Liver (tissue), 10 donors: ENCODE measurements at places on chromosomes 1 and 21.
A peak's percentile ranks its signal among the peaks of the same experiment; 100 is the strongest.

DNA sequence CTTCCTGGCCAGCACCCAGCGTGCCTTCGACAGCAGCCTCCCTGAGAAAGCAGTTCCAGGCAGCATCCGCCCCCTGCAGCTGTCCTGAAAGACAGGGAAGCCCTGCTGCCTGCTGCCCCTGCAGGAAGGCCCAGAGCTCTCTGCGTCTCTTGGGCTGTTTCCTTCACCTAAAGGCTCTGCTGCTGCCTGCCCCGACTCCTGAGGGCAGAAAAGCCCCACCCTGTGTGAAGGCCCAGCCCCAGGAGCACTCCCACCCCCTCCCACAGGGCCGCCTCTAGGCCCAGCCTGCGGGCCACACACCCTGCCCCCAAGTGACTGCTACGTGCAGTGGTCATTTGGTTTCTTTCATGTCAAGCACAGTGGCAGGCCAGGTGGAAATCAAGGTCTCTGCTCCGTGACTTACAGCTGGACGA lies 12.4 kb downstream of the RIPK4 start:
- DNase-seq: no peak

DNA sequence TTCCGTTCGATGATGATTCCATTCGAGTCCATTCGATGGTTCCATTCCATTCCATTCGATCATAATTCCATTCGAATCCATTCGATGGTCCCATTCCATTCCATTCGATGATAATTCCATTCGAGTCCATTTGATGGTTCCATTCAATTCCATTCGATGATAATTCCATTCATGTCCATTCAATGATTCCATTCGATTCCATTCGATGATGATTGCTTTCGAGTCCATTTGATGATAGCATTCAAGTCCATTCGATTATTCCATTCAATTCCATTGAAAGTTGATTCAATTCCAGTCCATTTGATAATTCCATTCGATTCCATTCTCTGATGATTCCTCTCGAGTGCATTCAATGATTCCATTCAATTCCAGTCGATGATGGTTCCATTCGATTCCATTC lies 3895.3 kb downstream of the SRGAP2C start:
- no peak for DNase-seq

DNA sequence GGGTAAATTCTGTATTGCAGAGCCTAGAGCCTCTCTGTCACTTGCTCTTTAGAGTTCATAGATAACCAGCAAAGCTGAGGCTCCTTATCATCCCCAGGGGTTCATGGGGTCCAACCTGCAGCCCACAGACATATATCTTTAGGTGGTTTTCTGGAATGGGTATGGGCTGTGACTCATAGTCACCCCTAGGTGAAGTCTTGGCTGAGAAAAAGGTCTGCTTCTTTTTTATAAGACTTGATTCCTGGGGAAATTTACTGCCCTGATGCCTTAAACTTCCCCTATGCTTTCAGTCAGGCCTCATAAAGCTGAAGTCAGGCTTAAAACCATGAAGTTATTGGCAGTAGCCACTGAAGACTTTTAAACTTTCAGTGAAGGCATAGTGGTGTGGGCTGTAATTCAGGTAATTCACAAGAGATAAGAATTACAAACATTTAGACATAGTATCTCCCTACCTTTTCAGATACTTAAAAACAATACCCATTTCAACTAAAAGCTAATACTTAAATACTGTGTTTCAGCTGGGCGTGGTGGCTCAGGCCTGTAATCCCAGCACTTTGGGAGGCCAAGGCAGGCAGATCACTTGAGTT lies 46.8 kb downstream of the MACO1 start:
- no peak for DNase-seq

DNA sequence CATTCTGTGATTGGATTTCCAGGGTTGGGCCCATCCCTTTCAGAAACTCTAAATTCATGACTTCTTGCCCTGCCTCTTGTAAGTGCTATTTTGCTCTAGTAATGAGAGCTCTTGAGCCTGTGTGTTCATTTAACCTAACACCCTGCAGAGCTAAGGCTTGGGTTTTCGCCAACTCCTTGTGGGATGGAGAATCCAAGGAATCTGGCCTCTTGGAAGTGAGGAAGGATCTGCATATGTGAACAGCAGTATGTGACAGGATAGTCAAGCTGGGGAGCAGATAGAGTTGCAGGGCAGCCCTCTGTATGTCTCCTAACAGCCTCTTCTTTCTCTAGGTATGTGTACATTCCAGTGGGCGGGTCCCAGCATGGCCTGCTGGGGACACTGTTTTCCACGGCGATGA lies 258.9 kb downstream of the HHAT start:
- DNase-seq: no peak

GRCh38 chr1:66137235-66137634 lies 344.5 kb downstream of the PDE4B start:
- DNase-seq: no peak

DNA sequence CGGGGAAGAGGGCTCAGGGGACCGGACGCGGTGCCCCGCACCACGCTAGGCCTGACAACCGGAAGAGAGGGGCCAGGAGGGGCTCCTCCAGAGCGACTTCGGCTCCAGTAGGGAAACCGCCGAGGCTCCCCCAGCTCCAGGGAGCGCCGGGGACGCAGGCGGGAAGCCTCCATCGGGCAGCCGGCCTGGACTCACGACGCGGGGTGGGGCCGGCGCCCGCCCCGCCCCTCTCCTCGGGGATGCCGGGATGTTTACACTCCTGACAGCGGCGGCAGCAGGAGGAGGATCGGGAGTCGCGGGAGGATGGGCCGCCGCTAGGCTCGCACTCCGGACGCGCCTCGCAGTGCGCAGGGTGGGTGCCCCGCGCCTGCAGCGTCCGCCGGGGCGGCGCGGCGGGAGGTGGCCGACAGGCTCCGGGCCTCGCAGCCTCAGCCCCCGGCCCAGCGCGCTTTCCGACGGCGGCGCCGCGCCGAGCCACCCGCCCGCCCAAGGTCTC lies at the start of gene NEK7:
NEK7 (plus strand) TSS at position 254 of the 496 bp plus-strand sequence. CDS start 75,583 bp downstream, outside the sequence.
- peak; percentile 87 for DNase-seq

- DNase-seq: peak; percentile 67
These were observed 28.6 kb upstream of the ZFP69B start for GRCh38 chr1:40421431-40422384.

GRCh38 chr1:226738995-226739695 lies at the start of gene ITPKB:
ITPKB (minus strand) TSS chr1:226739282; CDS start chr1:226737458, 1,824 bp downstream.
- peak; percentile 46 for DNase-seq

GRCh38 chr1:200528858-200529606 lies 91.5 kb downstream of the KIF14 start:
- DNase-seq: no peak

- no peak for DNase-seq
These were observed 235.6 kb downstream of the SMYD3 start for GRCh38 chr1:246271516-246271915.

DNA sequence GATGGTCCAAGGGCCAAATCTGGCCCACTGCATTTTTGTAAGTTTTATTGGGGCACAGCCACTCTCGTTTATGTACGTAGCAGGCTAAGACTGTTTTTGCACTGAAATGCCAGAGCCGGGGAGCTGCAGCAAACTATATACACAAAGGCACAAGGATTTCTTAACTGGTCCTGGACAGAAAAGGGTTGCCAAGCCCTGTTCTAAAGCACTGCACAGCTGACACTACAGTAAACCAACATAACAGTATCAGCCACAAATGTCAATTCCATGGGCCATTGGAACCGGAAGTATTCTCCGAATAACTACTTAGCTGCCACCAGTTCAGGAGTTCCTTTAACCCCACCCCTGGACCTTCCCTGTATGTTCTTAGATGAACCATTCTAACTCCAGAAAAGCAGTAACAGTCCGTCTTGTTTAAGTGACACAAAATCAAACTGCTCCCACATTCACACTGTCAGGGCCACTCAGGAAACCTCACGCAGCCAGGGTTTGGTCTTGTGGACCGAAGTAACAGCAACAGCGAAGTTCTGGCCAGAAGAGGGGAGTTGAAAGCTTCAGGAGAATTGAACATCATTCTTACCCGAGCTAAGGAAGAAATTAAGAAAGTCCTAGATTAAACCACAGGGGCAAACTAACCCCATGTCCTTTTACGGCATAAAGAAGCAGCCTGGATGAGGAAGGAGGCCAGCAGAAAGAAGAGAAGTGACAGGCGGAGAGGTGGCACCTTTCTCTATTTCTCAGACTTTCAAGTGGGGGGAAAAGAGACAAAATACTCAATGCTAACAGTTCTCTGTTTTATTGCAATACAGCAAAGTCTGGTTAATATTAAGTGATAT lies 49.2 kb downstream of the COQ8A start:
- DNase-seq: no peak

DNA sequence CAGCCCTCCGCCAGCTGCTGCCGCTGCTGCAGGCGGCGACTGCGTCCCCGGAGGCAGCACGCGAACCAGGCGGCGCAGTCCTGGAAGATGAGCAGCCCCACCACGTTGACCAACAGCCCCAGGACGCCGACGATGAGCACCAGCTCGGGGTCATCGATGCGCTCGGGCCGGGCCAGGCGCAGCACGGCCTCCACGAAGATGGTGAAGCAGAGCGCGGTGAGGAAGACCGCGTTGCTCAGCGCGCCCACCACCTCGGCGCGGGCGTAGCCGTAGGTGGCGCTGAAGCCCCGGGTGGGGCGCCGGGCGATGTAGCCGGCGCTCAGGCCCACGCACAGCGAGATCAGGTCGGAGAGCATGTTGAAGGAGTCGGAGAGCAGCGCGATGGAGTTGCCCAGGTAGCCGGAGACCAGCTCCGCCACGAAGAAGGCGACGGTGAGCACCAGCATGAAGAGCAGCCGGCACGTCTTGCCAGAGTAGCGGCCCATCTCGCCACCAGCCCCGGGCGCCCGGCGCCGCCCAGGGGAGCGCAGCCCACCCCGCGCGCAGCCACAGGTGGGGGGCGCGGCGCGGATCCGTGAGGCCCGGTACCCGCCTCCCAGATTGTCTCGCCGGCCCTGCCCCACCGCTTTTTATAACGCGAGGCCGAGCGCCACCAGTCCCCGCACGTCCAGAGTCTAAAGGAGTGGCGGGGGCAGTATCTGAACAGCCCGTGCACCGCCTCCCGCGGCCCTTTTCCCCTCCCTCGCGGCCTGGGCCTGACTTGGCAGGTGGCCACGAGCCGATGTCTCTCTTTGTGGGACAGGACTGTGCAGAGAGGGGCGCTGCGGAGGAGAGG lies at the start of gene SLC30A10:
SLC30A10 (minus strand) TSS at position 602 of the 835 bp plus-strand sequence; CDS start at position 485, 117 bp downstream.
- peak; percentile 87 for DNase-seq

DNA sequence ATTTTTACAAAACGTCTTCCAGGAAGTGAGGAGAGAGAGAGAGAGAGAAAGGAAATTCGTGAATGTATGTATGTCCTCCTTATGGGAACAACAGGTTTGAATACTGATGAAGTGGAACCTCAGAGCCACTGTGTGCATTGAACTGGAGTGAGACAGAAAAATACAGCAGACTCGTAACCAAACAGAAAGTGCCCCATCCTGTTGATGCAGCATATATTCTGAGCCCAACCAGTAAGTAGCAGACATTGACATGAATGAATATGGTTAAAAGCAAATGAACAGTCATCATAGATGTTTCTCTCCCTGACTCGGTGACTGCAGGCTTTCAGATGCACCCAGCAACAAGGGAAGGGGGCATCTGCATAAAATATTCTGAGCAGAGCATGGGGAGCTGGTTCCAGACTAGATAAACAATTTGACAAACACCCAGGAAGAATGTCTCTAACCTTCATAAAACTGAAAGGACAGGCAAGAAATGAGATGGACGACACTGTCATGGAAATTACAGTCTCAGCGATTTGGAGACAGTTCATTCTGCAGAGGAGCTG lies 471.0 kb upstream of the PBX1 start:
- no peak for DNase-seq

- DNase-seq: no peak
These were observed 82.5 kb downstream of the TNNI3K start for GRCh38 chr1:74317663-74318062.

DNA sequence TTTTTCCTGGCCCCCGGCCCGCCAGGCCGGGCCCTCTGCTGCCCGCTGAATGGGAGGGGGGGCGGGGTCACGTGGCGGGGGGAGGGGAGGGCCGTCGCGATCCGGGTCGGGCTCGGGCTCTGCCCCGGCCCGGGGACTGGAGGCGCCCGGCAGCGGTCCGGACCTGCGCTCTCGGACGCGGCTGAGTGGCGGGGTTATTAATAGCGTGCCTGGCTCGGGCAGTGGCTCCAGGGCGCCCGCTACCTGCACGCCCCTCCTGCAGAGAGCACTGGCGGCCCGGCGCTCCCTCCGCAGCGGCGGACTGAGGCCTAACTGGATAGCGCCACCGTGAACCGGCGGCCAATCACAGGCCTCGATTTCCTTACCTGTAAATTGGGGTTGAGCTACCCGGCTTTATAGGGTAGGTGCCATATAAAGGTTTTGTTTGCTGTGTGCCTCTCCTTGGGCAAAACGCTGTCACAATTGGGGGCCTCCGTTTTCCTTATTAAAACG lies 28.1 kb downstream of the AHDC1 start:
- DNase-seq: no peak

DNA sequence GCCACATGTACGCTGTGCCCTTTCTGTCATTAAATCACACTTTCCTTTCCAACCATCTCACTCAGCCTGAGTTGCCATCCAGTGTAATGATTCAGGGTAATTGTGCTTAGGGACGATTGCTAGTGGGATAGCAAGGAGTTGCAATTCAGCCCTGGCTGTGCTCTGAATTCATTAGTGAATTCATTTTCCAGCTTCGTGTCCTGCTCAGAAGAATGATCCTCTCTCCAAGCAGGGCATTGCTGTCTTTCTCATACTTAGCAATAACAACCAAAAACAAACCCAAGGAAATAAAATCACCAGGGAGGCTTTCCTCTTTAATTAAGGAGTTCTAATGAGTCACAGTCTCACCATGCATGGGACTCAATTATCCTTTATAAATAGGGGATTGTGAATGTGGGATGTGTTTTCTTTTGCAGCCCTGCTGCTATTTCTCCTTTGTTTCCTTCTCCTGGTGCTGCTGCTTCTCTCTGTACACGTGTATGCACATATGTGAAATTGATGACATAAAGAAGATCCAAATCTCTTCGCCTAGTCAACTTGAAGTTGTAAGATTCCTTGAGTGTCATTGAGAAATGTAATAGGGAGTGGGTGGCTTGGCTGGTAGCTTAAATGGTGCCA lies 167.0 kb downstream of the TSEN15 start:
- no peak for DNase-seq

DNA sequence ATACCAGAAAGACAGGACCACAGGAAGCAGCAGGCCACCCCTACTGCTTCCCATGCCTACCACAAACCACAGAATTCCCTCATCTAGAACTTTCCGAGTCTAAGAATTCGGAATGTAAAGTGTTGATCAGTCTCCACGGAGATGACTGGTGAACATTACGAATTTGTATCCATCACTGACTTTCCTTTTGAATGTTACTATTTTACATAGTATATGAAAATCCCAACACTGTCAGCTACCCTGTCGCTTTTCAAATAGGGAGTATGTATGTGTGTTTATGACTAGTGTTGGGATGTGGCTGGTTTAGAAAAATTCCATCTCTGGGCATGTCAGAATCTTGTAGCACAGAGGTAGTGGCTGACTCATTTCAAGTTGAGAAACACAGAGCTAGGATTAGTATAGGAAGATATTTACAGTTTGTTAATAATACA lies 118.2 kb downstream of the COQ8A start:
- DNase-seq: no peak

- no peak for DNase-seq
These were observed 31.7 kb downstream of the SKI start for GRCh38 chr1:2259668-2260402.

GRCh38 chr21:23921670-23922418 lies 1685.4 kb downstream of the MRPL39 start:
- DNase-seq: no peak

GRCh38 chr1:162023547-162024501 lies at the start of gene OLFML2B:
OLFML2B (minus strand) TSS chr1:162023869; CDS start chr1:162023430, 439 bp downstream.
- DNase-seq: peak; percentile 58
